Osteoblast (primary cell): ENCODE measurements at places on chromosomes 13 and 19. TPM values are rescaled to one million over a fixed set of nuclear protein-coding genes. Genes with fewer than 3 reads are reported as not detected.

The HTR2A gene
- under 0.01 TPM in 2 replicates for total RNA-seq

GRCh38 chr13:35474496-35475211 is 1.8 kb downstream of the MAB21L1 start:
- peaks cover 7% of the 10 kb centered on the region for H3K27me3 ChIP-seq
- H3K27ac ChIP-seq, result peak overlapping the region; percentile 64
- H3K4me1 ChIP-seq, result peaks cover 5% of the 10 kb centered on the region

- H3K4me1 ChIP-seq, result peaks cover 29% of the 10 kb centered on the region
- no peak for DNase-seq
- H3K4me3 ChIP-seq, result no peak overlapping the region
- no peak overlapping the region for H3K27ac ChIP-seq
- H3K36me3 ChIP-seq, result no peaks in the 10 kb centered on the region
Measured at GRCh38 chr13:45198041-45198440, 2.8 kb downstream of the KCTD4 start.

- no peaks in the 10 kb centered on the region for H3K36me3 ChIP-seq
- DNase-seq, result peak; percentile 83
- H3K4me3 ChIP-seq, result peak overlapping the region; percentile 87
- no peaks in the 10 kb centered on the region for H3K27me3 ChIP-seq
- peaks cover 27% of the 10 kb centered on the region for H3K4me1 ChIP-seq
Measured at GRCh38 chr19:4639531-4640246, 373 bp downstream of the TNFAIP8L1 start.

The ATCAY gene
- total RNA-seq, result not detected in 2 replicates

GRCh38 chr13:113566227-113566561 is 18.4 kb upstream of the TFDP1 start:
- H3K4me3 ChIP-seq, result no peak overlapping the region
- H3K4me1 ChIP-seq, result no peaks in the 10 kb centered on the region
- H3K27me3 ChIP-seq, result peaks cover 12% of the 10 kb centered on the region
- peak; percentile 73 for DNase-seq

DNA sequence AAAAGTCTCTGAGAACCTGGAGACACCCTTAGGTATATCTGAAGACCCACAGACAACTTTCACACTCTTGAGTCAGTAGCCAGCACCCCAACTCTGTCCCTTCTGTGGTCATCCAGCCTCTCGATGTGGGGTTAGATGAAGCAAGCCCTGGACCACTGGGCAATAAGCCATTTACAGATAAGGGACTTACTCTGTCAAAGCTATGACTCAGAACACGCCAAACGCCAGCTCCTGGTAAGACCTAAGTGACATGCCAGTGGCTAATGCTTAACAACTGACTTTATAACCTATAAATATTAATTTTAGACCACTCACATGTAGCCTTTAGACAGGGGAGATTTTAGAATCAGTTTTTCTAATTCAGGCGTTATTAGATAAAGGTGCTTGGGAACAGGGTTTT is 85.7 kb downstream of the SHISA2 start:
- H3K36me3 ChIP-seq, result no peaks in the 10 kb centered on the region
- no peaks in the 10 kb centered on the region for H3K4me1 ChIP-seq
- H3K27me3 ChIP-seq, result no peaks in the 10 kb centered on the region
- no peak overlapping the region for H3K27ac ChIP-seq
- no peak overlapping the region for H3K4me3 ChIP-seq

DNA sequence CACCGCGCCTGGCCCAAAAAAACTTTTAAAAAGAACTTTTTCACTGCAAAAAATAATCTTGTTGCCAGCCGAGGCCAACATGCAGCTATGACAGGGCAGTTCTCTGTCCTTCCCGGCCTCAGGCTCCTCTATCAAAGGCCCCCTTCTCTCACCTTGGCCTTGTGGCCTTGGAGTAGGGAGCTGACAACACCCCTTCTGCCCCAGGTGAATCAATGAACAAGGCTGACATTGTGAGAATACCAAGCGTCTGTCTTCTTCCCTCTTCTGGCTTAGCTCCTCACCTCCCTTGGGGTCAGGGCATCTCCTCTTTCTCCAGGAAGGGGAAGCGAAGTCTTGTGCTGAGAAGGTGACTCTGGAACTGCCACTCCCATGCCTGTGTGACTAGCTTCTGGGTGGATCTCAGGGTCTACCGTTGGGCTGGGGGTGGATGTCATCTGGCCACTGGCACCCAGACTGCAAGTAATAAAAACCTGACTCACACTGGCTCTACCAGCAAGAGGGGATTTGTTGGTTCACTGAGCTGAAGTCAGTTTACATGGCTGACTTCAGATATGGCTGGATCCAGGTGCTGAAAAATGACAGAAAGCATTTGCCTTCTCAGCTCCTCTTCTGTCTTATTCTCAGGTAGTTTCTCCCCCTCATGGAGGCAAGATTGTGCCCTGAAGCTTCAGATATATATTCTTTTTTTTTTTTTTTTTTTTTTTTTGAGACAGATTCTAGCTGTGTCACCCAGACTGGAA is 6.3 kb downstream of the C19orf38 start:
- H3K4me3 ChIP-seq, result no peak overlapping the region
- DNase-seq, result peak; percentile 8
- no peak overlapping the region for H3K27ac ChIP-seq
- H3K36me3 ChIP-seq, result no peaks in the 10 kb centered on the region
- H3K4me1 ChIP-seq, result no peaks in the 10 kb centered on the region

- DNase-seq, result peak; percentile 81
- H3K27me3 ChIP-seq, result no peaks in the 10 kb centered on the region
- H3K36me3 ChIP-seq, result no peaks in the 10 kb centered on the region
- peak overlapping the region; percentile 37 for H3K27ac ChIP-seq
- no peaks in the 10 kb centered on the region for H3K4me1 ChIP-seq
Measured at GRCh38 chr13:23547000-23547590, 23.1 kb upstream of the TNFRSF19 start.

- H3K4me3 ChIP-seq, result no peak overlapping the region
- no peaks in the 10 kb centered on the region for H3K4me1 ChIP-seq
- no peak overlapping the region for H3K27ac ChIP-seq
Measured at GRCh38 chr13:96388598-96388997, 298.7 kb downstream of the HS6ST3 start.

DNA sequence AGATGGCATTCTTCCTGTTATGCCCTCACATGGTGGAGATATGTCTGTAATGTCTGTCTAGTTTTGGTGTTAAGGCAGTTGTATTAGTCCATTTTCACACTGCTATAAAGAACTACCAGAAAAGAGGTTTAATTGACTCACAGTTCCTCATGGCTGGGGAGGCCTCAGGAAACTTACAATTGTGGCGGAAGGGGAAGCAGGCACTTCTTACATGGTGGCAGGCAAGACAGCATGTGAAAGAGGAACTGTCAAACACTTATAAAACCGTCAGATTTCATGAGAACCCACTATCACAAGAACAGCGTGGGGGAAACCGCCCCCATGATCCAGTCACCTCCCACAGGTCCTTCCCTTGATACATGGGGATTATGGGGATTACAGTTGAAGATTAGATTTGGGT is 3.2 kb downstream of the ZNF441 start:
- no peak overlapping the region for H3K27ac ChIP-seq
- no peak overlapping the region for H3K4me3 ChIP-seq
- no peaks in the 10 kb centered on the region for H3K27me3 ChIP-seq
- no peak for DNase-seq
- H3K36me3 ChIP-seq, result peaks cover 4% of the 10 kb centered on the region
- H3K4me1 ChIP-seq, result peaks cover 10% of the 10 kb centered on the region

GRCh38 chr19:995051-995827 is 5.0 kb upstream of the GRIN3B start:
- H3K36me3 ChIP-seq, result peaks cover 5% of the 10 kb centered on the region
- no peak overlapping the region for H3K4me3 ChIP-seq
- DNase-seq, result no peak

DNA sequence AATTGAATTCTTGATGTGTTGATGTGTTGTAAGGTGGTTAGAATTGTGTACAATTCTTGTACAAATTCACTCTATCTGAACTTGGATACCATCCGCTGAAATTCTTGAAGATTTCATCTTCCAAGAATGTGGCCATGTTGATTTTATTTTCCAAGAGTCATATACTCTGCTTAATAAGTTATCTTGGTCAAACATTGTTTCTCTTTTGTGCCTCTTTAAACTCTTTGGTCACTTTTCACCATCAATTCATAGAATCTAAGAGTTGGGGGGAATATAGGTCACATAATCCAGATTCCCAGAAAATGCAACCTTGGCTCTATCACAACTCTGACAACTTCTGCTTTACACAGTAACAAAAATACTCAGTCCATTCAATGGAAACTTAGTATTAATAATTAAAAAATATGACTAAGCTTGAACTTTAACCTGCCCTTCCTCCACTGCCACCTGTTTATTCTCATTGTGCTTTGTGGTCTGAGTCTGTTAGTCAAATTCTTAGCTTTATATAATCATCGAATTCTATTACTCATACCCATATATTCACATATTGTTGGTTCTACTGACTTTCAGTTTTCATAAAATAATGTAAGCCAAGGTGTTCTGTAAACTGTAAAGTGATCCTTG is 373.2 kb downstream of the LMO7 start:
- H3K27me3 ChIP-seq, result no peaks in the 10 kb centered on the region
- H3K4me1 ChIP-seq, result peaks cover 8% of the 10 kb centered on the region
- no peak overlapping the region for H3K27ac ChIP-seq
- no peaks in the 10 kb centered on the region for H3K36me3 ChIP-seq
- H3K4me3 ChIP-seq, result no peak overlapping the region

GRCh38 chr13:33639626-33640080 is 178.3 kb upstream of the RFC3 start:
- H3K27me3 ChIP-seq, result no peaks in the 10 kb centered on the region
- H3K36me3 ChIP-seq, result no peaks in the 10 kb centered on the region
- peaks cover 42% of the 10 kb centered on the region for H3K4me1 ChIP-seq
- H3K27ac ChIP-seq, result no peak overlapping the region
- H3K4me3 ChIP-seq, result no peak overlapping the region

The MATK gene
- total RNA-seq, result not detected in 2 replicates

DNA sequence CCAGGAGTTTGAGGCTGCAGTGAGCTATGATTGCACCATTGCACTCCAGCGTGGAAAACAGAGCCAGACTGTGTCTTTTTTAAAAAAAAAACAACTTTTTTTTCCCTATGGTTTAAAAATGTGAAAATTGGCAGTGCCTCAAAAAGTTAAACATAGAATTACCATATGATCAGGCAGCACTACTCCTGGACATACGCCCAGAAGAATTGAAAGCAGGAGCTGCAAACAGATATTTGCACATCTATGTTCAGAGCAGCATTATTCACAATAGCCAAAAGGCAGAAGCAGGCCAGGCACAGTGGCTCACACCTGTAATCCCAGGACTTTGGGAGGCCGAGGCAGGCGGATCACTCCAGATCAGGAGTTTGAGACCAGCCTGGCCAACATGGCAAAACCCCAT is 3.8 kb upstream of the RETN start:
- H3K27me3 ChIP-seq, result no peaks in the 10 kb centered on the region
- H3K4me1 ChIP-seq, result no peaks in the 10 kb centered on the region
- H3K36me3 ChIP-seq, result no peaks in the 10 kb centered on the region
- H3K27ac ChIP-seq, result no peak overlapping the region
- DNase-seq, result peak; percentile 71

The PROSER3 gene
- 5.8 and 6.2 TPM in 2 replicates for total RNA-seq

GRCh38 chr13:20157151-20157796 is 3.6 kb downstream of the GJA3 start:
- no peaks in the 10 kb centered on the region for H3K36me3 ChIP-seq
- H3K27me3 ChIP-seq, result peaks cover 78% of the 10 kb centered on the region

- H3K36me3 ChIP-seq, result no peaks in the 10 kb centered on the region
- no peaks in the 10 kb centered on the region for H3K4me1 ChIP-seq
- no peak overlapping the region for H3K4me3 ChIP-seq
- no peaks in the 10 kb centered on the region for H3K27me3 ChIP-seq
Measured at GRCh38 chr13:109010912-109011311, 381.5 kb downstream of the MYO16 start.

GRCh38 chr19:1672769-1673644 is 20.6 kb upstream of the TCF3 start:
- no peaks in the 10 kb centered on the region for H3K36me3 ChIP-seq
- DNase-seq, result peak; percentile 62
- H3K27ac ChIP-seq, result no peak overlapping the region
- peaks cover 3% of the 10 kb centered on the region for H3K4me1 ChIP-seq
- H3K27me3 ChIP-seq, result peaks cover 45% of the 10 kb centered on the region

DNA sequence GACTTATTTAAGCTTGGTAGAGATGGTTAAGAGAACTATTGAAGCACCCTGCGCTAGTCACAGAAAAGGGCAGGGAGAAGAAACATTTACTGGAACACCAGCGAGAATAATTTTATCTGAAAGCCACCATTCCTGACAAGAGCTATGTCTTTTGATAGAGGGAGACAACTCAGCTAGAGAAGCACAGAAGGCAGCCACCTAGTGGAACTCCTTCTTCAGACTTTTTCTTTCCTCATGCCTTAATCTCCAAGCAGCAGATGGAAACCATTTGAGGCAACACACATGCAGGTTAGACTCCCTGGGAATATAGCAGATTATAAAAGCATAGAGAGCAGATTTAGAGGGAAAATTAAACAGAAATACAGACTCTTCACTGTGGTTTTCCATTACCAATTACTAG is 813.4 kb downstream of the SLITRK6 start:
- no peak overlapping the region for H3K27ac ChIP-seq
- no peak for DNase-seq
- H3K4me3 ChIP-seq, result no peak overlapping the region
- H3K4me1 ChIP-seq, result no peaks in the 10 kb centered on the region
- H3K27me3 ChIP-seq, result no peaks in the 10 kb centered on the region

GRCh38 chr19:55640577-55641425 is at the start of gene ZNF580:
Gene ZNF580 (plus strand): TSS chr19:55641002. CDS start chr19:55642509, 1,507 bp downstream.
- peak within 1 kb of the TSS; percentile 85 for H3K4me3 ChIP-seq
- peak; percentile 98 for DNase-seq
- H3K27me3 ChIP-seq, result no peaks in the 10 kb centered on the region
- H3K27ac ChIP-seq, result peak within 1 kb of the TSS; percentile 80
- peaks cover 33% of the 10 kb centered on the region for H3K4me1 ChIP-seq
- peaks cover 15% of the 10 kb centered on the region for H3K36me3 ChIP-seq

DNA sequence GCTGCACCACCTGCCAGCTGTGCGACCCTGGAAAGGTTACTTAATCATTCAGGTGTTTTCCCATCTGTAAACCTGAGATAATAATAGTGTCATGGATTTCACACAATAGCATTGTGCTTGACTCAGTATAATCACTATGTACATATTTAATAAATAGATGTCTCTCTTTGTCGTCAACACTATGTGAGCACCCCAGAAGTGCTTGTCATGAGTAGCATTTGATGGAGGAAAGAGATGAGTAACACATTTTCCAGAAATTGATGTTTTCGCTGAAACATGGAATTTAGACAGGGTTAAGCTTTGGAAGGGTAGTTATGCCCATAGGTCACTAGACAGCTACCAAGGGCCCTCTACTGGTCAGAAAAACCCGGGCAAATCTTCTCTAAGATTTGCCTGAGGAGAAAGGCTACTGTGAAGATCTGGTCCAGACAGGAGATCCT is 9.5 kb upstream of the MBNL2 start:
- DNase-seq, result no peak
- no peak overlapping the region for H3K27ac ChIP-seq
- H3K4me3 ChIP-seq, result no peak overlapping the region
